ENCODE measurements at places on chromosomes 1 and 21.

DNA sequence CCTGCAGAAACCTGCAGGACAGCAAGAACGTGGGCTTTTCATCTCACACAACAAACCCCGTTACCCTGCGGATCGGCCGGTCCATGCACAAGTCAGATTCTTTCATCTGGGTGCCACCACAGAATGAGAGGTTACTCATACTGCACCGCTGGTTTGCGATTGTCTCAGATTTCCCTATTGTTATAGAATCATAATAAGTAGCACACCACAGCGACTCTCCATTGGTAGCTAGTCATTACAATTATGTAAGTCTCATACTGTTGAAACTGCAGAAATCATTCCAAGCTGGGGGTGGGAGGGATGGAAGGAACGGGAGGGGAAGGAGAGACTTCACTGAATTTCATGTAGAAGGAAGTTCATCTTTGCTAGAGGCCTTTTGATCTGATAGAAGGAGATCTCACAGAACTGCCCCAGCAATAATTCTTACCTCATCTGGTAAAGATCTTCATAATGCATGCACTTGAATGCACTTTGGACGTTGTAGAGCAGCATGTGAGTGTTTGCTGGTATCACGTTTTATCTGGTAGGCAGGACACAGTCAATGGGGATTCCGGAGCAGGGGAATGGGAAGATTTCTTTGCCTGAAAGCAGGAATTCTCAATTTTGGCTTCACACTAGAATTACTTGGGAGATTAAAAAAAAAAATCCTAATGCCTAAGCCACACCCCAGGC, 221.1 kb downstream of the KIF26B start:
- no peak for DNase-seq

- DNase-seq: no peak
Measured at GRCh38 chr1:17676387-17677060, 78.6 kb upstream of the ACTL8 start.

- no peak for DNase-seq
Measured at GRCh38 chr1:201774224-201774982, 54.6 kb upstream of the IPO9 start.

GRCh38 chr1:201192261-201192788, 1.7 kb downstream of the IGFN1 start:
- no peak for DNase-seq

- no peak for DNase-seq
Measured at GRCh38 chr1:172566196-172566997, 33.4 kb downstream of the SUCO start.

DNA sequence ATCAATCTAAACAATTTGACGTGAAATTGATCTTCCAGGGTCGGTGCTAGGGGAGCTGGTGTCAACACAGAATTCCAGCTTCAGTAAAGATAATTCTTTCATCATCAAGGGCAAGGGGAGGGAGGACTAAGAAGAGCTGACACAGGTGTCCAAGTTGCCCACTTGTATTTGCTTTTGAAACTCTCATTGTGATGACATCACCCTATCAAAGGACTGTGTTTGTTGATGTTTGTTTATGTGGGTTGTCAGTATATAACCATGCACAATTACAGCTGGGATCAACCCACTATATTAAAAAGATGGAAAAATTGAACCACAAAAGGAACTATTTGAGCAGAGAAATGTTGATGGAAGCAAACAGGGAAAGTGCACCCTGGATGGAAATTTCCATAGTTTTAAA, 48.8 kb downstream of the ZC3H11B start:
- no peak for DNase-seq

GRCh38 chr1:54379555-54380289, 26.5 kb downstream of the SSBP3 start:
- no peak for DNase-seq

GRCh38 chr21:41894511-41894910, 15.4 kb upstream of the PRDM15 start:
- DNase-seq: no peak
